Activated CD4-positive, CD25-positive, alpha-beta regulatory T cell (primary cell): ENCODE measurements at places on chromosomes 6 and 20.

- DNase-seq, result no peak
These were observed 208.6 kb downstream of the UST start for GRCh38 chr6:148955441-148955840.

- no peak for DNase-seq
These were observed 7.3 kb downstream of the RGS17 start for GRCh38 chr6:153123801-153124200.

GRCh38 chr20:63400486-63401210, 39.5 kb upstream of the CHRNA4 start:
- DNase-seq, result no peak

DNA sequence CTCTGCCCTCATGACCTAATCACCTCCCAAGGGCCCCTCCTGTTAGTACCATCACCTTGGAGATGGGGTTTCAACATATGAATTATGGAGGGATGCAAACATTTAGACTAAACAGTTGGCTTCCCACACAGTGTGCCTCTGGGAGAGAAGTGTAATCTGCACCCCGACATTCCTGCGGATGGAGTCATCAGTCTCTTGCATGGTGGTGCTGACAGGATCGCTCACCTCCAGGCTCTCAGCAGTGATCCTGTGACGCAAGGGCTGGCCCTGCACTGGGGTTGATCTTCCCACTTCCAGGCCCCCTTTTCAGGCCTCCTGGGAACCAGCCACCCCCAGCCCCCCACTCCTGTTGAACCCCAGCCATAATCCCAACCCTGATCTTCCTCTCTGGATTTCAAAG, 16.0 kb upstream of the PI16 start:
- no peak for DNase-seq

DNA sequence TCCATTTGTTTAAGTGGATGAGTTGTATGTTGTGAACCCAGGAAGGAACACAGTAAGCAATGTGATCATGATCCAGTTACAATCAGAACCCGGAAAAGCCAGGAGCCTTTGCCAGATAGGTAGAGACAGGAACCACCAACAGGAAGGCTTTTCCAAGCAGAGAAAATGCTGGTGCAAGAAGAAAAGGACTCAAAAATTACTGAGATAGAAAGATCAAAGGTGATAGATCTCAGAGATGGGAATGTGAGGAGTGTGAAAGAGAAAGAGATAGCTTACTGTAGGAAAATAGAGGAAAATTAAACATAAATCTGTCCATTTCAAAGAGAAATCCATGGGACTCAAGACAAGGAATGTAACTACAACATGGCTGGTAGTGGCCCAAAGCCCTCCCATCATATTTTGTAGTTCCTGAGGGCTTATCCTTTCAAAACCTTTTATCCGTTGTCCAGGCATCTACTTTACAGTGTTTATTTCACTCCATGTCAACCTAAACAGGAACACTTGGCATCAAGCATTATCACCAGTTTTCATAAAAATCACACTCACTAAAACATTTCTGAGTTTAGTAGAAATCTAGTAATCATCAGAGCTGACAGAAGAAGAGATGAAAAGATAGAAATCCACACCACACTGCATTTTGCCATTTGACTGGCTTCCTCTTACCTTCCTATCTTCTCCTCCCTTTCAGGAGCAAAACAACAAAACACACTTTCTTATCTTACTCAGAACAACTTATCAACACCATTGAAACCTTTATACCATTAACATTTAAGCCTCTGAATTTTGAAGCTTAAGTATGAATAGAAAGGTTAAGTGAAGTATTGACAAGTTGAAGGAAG, 44.5 kb upstream of the STXBP5 start:
- DNase-seq, result no peak

GRCh38 chr6:126923807-126924206, 194.7 kb upstream of the RSPO3 start:
- no peak for DNase-seq

DNA sequence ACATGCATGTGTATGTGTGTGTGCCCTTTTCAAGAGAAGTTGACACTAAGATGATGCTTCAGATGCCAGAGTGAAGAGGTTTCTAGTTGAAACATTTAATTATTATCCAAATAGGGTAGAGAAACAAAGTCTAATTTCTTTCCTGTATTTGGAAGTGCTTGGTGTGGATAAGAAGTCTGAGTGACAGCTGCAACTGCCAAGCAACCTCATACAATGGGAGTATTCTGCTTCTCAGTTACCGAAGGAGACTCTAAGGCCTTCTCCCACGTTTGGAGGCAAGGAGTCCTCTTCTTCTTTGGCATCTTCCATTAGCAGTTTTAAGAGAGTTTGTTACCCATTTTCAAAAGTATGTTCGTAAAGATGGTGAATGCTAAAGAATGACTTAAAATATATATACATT, 82.4 kb downstream of the HDGFL1 start:
- DNase-seq, result no peak
